ENCODE measurements at places on chromosomes 3 and 15.
A peak's percentile ranks its signal among the peaks of the same experiment; 100 is the strongest.

GRCh38 chr3:194738254-194739093 lies 52.8 kb downstream of the FAM43A start:
- DNase-seq: no peak

GRCh38 chr3:194070634-194071409 lies 65.1 kb upstream of the HES1 start:
- DNase-seq: peak; percentile 51

DNA sequence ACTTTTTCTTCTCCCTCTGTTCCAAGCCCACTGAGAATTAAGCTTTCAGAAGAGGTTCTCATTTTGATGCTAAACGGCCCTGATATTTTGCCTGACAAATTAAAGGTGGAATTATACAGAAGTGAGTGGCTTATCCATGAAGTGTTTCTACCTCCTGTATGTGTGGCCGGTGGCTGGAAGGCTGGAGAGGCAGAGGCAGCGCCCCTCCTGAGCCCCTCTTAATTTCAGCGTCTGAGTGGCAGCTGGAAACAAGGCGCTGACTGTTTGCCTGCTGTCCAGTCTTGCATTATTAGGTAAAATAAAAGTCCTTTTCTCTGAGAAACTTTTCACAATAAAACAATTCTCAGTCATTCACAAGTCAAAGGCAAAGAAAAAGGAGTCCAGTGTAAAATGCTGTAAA lies 685.7 kb downstream of the MCTP2 start:
- DNase-seq: no peak

DNA sequence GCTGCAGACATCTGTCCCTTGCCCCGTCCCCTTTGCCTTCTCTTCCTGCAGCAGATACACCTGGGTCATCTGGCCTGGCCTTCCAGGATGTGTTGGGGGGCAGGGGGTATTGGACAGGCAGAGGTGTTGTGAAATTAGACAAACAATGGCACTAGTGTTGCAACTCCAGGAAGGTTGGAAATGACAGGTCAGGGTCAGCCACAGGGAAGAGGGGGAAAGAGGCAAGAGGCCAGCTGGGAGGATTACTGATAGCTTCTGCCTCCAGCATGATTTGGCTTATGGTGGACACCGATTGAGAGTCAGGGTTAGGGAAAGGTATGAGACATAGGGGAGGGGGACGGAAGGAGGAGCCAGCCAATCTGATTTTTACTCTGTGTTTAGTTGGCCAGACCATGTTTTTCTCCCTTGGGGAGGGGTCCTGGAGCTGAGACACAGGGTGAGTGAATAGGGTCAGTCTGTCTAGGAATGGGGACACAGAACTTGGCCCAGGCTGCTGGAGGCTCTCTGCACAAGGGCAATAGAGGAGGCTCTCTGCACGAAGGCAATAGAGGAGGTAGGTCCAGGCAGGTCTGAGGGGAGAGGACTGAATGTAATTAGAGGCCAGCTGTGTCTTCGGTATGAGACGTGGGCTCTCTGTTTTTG lies 3.4 kb upstream of the ATP2B2 start:
- DNase-seq: no peak

- no peak for DNase-seq
Measured at GRCh38 chr15:29410338-29410737, 140.7 kb upstream of the NSMCE3 start.

- DNase-seq: no peak
Measured at GRCh38 chr3:49733551-49733950, 9.8 kb upstream of the GMPPB start.

DNA sequence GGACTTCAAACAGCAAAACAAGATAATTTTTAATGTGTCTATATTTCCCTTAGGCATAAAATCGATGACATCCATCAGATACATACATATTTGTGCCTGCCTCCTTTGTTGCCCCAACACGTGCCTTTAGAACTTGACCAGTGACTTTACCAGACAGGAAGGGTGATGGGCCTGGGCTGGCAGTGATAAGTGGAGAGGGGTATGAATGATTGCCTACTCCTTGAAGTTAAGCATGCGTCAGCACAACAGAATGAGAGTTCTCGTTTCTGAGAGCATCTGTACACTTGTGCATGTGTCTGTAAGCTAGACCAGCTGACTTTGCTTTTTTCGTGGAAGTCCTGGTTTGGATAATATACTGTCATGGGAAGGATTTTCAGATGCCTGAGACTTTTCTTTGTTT lies 54.9 kb upstream of the COL6A6 start:
- no peak for DNase-seq

DNA sequence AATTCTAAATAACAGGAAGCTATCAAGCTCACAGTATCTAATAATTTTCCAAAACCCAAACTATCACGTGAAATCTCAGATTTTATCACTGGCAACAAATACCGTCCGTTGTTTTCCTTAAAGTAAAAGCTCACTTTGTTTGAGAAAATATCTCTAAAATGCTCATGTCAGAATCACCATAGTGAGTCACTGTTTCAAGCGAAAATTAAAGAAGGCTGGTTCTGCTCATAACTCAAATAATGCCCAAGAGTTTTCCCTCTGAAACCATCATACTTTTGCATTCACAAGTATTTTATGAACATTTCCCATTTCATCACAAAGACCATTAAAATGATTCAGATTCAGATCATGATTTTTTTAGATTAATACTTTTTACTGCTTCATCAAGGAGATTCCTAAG lies 50.6 kb downstream of the TBL1XR1 start:
- no peak for DNase-seq

GRCh38 chr3:59777667-59778077 lies 727.8 kb upstream of the CFAP20DC start:
- no peak for DNase-seq

DNA sequence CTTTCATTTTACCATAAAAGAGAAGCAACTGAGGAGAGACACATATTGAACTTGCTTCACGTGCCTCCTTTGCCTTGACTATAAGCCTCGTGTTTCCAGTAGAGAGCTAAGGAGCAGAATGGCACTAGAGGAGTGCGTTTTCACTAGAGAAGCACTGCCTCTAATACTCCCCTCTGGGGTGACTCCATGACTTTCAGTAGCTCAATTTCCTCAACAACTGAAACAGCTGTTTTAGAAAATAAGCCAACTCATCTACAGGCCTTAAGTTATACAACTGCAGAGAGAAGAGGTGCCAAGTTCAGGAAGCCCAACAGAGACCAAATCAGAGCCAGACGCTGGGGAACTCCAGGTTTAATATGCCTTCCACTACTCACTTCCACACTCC lies 1.9 kb downstream of the UBP1 start:
- no peak for DNase-seq

DNA sequence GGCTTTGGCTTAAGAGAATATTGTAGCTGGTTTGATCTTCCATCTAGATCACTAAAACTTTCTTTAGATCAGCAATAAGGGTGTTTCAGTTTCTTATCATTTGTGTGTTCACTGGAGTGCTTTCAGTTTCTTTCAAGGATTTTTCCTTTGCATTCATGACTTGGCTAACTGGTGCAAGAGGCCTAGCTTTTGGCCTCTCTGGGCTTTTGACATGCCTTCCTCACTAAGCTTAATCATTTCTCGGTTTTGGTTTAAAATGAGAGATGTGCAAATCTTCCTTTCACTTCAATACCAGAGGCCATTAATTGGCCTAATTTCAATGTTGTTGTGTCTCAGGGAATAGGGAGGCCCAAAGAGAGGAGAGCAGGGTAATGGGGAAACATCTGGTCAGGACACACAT lies 30.3 kb upstream of the CCNB2 start:
- DNase-seq: no peak

GRCh38 chr15:52709187-52709981 lies 30.2 kb upstream of the ATOSA start:
- DNase-seq: no peak

DNA sequence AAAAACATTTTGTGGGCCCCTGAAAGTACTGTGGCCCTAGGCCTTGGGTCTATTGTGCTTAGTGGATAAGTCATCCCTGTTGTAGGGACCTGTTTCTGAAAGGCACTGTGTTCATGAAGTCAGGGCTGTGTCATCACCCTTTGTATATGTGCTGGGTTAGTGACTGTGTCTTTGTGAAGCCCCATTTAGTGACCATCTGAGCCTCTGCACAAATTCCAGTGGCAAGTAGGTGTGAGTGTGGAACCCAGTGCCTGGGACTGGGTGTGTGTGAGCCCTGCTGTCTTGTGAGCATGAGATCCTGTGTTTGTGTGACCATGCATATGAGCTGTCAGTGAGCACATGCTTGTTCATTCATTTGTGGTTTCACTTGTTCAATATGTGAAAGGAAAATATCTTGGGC lies 1.2 kb upstream of the HYAL1 start:
- DNase-seq: no peak

DNA sequence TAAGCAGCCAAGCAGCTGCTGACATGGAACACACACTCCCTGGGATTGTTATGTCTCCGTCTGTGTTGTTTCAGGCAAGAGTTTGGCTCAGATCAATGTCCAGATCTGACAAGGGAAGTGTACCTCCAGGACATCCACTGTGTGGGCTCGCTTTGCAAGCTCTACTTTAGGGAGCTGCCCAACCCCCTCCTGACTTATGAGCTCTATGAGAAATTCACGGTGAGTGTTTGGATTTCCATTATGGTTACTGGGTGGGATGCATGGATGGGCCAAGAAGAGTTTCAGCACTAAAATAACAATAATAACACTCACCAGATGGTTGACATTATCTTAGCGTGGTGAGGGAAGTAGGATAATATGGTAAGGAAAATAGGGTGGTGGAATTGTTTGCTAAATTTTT lies 74.1 kb downstream of the ARHGAP31 start:
- DNase-seq: no peak

DNA sequence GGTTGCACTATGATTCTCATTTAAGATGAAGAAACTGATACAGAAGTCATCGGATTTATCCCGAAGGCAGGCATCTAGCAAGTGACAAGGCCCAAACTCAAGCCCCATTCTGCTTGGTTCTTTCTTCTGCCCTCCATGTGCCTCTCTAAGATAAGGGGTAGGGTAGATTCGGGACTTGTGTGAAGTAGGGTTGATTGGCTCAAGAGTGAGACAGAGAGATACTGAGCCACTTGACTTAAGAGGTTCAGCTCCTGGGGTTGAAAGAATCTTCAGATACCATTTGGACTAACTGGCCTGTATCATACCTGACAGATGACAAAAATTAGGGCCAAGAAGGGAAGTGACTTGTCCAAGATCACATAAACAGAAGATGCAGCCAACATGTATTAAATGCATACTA lies 891 bp downstream of the RFT1 start:
- DNase-seq: no peak

DNA sequence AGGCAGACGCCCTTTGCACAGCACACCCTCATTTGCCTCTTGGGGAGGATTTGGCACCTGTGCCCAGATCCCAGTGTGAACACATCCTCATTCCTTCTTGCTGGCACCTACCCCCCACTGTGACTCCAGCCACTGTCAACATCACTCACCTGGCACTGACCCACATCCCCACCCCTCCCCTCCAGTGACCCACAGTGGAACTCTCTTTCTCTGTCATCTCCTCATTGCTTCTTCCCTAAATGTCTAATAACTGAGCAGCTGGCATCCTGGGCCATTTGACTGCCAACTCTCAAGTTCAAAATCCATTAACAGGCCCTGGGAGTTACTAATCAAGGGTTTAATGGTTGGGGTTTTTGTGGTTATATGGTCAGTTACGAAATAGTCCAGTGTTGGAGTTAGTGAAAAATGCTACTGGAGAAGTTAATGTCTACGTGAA lies 14.4 kb downstream of the SNAPC5 start:
- no peak for DNase-seq

GRCh38 chr3:24628523-24629258 lies 134.0 kb upstream of the THRB start:
- DNase-seq: no peak

GRCh38 chr3:58659051-58659675 lies 7.4 kb downstream of the FAM3D start:
- DNase-seq: no peak

GRCh38 chr3:46666453-46666845 lies 27.0 kb downstream of the ALS2CL start:
- no peak for DNase-seq

- DNase-seq: no peak
Measured at GRCh38 chr3:9944271-9944670, 7.9 kb downstream of the PRRT3 start.

DNA sequence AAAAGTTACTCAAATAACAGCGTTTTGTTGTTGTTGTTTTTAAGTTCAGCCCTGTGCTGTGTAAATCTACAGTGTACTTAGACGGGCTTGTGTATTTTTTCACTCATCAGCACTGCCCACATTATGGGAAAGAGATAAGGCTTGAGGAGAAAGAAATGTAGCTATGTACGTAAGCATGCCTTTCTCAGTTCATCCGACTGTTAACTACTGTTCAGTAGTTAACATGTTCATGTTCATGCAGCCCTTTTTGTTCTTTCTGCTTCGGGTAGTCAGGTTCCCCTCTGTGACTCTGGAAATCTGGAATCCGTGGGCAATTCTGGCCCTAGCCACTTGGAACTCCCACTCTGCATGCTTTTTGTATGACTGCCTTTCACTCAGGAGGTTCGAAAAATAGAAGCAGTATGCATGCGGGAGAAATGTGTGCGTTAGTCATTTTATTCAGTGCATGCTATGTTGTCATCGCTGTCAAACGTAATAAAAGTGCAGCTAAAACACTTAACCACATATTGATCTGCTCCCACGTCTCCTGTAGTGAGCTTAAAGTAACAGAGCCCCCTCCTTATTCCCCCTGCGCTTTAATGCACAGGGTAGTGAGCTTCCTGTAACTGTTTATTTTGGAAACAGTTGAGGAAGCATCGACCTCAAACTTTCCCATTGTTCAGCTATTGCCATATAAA lies 283.1 kb upstream of the NR2F2 start:
- DNase-seq: no peak

DNA sequence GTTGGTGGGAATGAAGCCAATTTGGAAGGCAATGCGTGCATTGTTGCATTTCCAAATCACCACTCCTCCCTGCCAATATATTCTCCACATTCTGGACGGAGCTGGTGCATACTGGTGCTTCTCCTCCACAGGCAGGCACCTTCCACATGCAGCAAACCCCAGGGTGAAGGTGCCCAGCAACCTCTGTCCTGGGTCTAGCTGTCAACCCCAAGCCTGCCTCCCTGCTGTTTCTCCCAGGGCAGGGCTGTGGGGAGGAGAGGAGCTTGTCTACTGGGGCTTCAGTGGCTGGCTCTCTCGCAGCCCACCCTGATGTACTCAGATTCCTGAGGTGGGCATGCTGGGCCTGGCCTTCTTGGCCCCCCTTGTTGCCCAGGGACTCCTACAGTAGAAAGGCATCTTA lies 20.1 kb downstream of the GASK1A start:
- DNase-seq: no peak

GRCh38 chr3:186990277-186990676 lies 60.0 kb downstream of the ST6GAL1 start:
- no peak for DNase-seq

GRCh38 chr15:25859838-25860645 lies 3.1 kb downstream of the ATP10A start:
- peak; percentile 28 for DNase-seq

DNA sequence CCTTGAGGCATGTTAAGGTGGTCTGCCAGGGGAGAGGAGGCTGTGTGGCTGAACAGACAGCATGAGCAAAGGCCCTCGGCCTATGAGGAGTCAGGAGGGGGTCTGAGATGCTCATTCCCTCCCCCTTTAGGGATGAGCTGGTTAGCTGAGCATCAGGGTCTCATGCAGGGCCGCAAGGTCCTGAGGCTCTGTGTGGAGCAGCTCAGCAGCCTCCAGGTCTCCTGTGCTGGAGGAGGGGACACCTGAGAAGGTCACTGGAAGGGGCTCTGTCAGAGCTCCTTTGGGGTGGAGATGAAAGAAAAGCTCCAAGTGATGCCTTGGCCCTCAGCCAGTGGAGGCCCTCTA lies 67.1 kb downstream of the RASGRF1 start:
- no peak for DNase-seq

GRCh38 chr3:81743096-81744025 lies 18.1 kb downstream of the GBE1 start:
- DNase-seq: no peak

GRCh38 chr3:182803596-182803995 lies 10.3 kb downstream of the ATP11B start:
- DNase-seq: no peak
